ENCODE measurements at places on chromosomes 3 and 15.
A peak's percentile ranks its signal among the peaks of the same experiment; 100 is the strongest.

- no peak for DNase-seq
Observed at GRCh38 chr3:112967425-112967824, 7.5 kb downstream of the CD200R1 start.

DNA sequence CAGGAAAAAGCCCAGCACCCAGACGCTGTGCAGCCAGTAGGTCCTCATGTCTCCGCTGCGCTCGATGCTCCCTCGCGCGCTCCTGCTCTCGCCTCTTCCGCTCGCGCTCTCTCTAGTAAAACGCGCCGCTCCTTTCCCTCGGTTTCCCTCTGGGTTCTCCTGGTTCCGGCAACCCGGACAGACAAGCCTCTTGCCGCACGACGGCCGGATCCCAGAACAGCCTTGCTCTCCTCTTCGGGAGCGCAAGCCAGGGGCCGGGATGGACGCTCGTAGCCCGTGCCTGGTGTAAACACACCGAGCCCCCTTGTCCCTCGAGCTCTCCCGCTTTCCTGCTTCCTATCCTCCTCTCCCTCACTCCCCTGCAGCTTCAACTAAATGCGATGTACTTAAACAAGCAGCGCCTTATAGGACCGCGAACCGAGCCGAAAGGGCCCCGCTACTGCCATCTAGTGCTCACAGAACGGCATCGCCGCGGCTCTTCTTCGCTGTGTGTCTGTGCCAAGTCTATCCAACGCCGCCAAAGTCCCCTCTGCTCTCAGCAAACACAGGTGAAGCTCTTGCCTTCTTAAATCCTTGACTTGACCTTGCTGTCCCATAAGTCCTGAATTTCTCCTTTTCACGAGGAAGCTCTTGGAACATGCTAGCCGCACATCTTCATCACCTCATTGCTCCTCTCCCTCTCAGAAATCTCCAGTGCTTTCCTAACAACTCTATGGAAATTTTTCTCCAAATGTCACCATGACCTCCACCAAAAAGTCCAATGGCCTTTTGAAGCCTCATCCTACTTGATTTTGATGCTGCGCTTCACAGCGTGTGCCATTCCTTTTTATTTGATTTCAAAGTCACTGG lies 1037.2 kb downstream of the IGSF11 start:
- peak; percentile 65 for DNase-seq

GRCh38 chr15:91255670-91256192 lies 155.7 kb downstream of the SV2B start:
- no peak for DNase-seq

- no peak for DNase-seq
Observed at GRCh38 chr3:22990291-22991200, 212.6 kb upstream of the UBE2E2 start.

GRCh38 chr15:80350941-80351610 lies 53.1 kb upstream of the ARNT2 start:
- no peak for DNase-seq

DNA sequence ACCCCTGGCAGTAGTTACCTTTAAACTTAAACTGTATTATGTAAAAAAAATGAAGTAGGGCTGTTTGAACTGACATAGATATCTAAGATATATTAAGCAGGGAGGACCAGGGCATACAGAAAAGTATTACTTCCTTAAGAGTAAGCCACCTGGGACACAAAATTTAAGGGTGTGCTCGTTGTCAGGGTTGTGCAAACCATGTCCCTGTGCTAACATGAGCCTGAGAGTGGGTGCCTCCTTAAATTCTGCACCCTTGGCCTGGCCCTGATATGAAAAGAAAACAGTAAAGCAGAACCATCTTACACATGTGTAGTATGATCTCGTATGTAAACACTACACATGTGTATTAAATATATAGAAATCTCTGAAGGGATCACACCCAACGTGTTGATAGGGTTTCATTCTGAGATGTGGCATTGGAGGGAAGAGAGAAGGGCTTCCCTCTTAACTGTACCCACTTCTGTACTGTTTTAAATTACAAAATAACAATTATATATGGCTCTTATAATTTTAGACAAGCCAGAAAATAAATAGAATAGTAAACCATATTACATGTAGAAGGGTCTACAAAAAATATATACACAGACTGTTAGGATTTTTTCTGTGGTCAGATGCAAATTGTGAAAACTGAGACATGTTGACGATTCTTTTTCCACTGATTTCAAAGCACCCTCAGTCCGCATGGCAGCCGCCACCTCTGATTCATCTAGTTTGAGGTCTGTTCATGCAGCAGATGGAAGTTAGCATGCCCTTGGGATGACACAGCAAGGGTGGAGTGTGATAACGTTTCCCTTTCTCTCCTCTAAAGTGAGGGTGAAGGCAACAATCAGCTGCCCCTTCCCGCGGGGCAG lies 400.8 kb upstream of the PROK2 start:
- DNase-seq, result peak; percentile 66

DNA sequence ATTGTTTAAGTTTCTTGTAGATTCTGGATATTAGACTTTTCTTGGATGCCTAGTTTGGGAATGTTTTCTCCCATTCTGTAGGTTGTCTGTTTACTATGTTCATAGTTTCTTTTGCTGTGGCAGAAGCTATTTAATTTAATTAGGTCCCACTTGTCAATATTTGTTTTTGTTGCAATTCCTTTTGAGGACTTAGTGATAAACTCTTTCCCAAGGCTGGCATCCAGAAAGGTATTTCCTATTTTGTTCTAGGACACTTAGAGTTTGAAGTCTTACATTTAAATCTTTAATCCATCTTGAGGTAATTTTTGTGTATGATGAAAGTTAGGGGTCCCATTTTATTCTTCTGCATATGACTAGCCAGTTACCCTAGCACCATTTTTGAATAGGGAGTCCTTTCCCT lies 54.9 kb downstream of the MME start:
- DNase-seq, result no peak

- DNase-seq, result no peak
Observed at GRCh38 chr3:33103480-33103879, 6.5 kb upstream of the GLB1 start.

DNA sequence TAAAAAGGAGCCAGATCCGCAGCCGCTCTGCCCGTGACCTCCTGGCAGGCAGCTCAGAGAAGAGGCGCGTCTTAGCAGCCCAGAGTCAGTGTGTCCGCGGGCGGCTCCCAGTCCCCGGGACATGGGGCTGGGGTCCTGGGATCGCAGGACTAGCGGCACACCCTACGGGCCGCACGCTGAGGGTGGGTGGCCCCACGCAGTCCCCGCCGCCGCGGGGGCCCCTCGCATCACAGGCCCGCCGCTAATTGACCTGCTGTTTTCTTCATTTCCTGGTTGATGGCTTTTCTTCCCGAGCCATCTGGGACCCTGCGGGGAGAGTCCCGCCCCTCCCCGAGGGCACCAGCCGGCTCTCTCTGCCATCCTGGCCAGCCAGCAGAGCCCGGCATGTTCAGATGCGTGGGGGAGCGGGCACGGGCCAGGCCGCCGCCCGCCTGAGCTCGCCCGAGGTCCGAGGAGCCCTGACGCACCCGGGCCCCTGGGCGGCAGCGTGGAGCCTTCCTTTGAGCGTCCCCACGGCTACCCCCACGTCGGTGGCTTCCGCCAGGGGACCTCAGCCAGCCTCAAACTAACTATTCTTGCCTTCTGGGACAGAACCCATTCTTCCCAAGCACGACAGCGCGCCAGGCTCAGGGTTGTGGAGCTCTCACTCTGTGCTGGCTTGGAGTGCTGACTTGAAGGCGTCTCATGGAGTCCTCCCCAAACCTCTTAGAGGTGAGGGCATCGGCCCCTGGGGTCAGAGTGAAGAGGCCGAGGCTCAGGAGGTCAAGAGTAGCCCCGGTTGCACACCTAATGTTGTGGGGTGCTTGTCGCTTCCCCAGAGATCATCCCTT lies 34.6 kb upstream of the CACNA2D3 start:
- DNase-seq, result no peak

- DNase-seq, result no peak
Observed at GRCh38 chr15:50138391-50138790, 19.4 kb upstream of the ATP8B4 start.

GRCh38 chr15:92580933-92581445 lies 74.6 kb downstream of the FAM174B start:
- DNase-seq, result no peak

DNA sequence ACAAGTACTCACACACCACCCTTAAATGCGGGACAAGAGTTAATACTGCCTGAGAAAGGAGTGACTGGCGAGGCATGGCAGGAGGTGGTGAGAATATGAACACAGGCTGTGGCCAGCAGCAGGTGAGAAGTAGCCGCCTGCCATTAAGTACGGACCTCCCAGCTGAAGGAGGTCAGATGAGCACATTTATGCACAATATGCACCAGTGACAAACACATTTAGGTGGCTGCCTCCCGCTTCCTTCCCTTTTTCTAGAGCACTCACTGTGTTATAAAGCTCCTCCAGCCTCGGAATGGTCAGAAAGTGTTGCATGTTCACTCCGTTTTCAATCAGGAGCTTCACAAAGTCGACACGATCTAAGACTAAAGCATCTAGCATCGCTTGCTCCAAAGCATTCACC lies 52.4 kb downstream of the TRPM1 start:
- no peak for DNase-seq

DNA sequence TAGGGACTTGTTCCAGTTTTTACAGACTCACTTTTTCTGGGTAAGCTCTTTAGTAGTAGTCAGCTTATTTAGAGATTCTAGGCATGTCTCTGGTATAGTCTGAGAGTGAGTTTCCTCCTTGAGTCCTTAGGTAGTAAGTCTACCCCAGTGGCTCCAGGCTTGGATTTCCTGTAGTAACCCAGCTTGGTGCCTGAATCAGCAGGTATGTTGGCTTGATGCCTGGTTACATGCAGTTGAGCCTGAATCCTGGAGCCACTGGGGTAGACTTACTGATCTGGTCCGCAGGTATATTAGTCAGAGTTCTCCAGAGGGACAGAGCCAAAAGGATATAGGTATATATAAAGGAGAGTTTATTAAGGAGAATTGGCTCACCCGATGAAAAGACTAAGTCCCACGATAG lies 85.8 kb upstream of the RBMS3 start:
- DNase-seq, result no peak

GRCh38 chr3:126530171-126531050 lies 6.5 kb downstream of the CHST13 start:
- no peak for DNase-seq

- no peak for DNase-seq
Observed at GRCh38 chr3:150613709-150614480, 10.8 kb downstream of the SELENOT start.

Data from activated CD4-positive, alpha-beta T cell treated with anti-CD3 and anti-CD28 coated beads, Interleukin-2, amount 50 U/mL, for 48 hours (primary cell).